ENCODE measurements at places on chromosomes 6 and 20. TPM values are rescaled to one million over a fixed set of nuclear protein-coding genes. Genes with fewer than 3 reads are reported as not detected.

Gene CST1
- total RNA-seq: not detected

Gene PRR18
- total RNA-seq: not detected

Gene SLC22A7
- not detected for total RNA-seq

Gene HLA-G
- total RNA-seq: 2.7 TPM

Gene NKAIN2
- 2.9 TPM for total RNA-seq

Gene GABBR1
- total RNA-seq: 115 TPM

Gene BPIFB4
- not detected for total RNA-seq

Gene TBX18
- total RNA-seq: not detected

Gene TINAG
- not detected for total RNA-seq

Gene GSTA2
- total RNA-seq: not detected

- no peaks in the 10 kb centered on the region for H3K36me3 ChIP-seq
- DNase-seq: no peak
- H3K4me3 ChIP-seq: no peak overlapping the region
- H3K4me1 ChIP-seq: no peaks in the 10 kb centered on the region
- no peaks in the 10 kb centered on the region for H3K27me3 ChIP-seq
Measured at GRCh38 chr6:142238881-142239280, 62.9 kb upstream of the ADGRG6 start.

- no peak overlapping the region for H3K4me3 ChIP-seq
- H3K27ac ChIP-seq: no peak overlapping the region
Measured at GRCh38 chr20:51553897-51554486, 11.5 kb upstream of the NFATC2 start.

- no peak overlapping the region for H3K27ac ChIP-seq
- DNase-seq: no peak
- no peak overlapping the region for H3K4me3 ChIP-seq
- H3K36me3 ChIP-seq: no peaks in the 10 kb centered on the region
- no peaks in the 10 kb centered on the region for H3K4me1 ChIP-seq
Measured at GRCh38 chr6:112620812-112621569, 273.9 kb downstream of the RFPL4B start.

DNA sequence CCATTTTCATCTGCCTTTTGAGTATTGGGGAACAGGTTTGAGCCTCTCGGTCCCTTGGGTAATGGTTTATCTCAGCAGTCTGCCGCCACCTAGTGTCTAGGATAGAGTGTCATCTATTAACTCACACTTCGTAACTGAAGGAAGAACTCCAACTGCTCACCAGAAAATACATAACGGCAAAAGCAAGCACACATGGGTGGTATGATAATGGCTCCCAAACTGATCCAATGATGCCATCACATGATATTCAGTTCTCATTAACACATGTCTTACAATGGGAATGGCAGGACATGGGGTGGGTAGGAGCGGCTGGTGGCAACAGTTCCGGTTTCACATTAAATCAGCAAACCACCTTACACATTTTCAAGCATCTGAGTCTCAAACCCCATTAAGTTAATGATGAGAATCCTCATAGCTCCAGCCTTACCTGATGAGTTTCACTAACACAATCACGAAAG lies 110.7 kb upstream of the PHACTR1 start:
- no peak overlapping the region for H3K4me3 ChIP-seq
- no peak for DNase-seq
- H3K27ac ChIP-seq: no peak overlapping the region
- H3K36me3 ChIP-seq: no peaks in the 10 kb centered on the region

- no peaks in the 10 kb centered on the region for H3K36me3 ChIP-seq
- H3K27ac ChIP-seq: no peak overlapping the region
- no peak for DNase-seq
Measured at GRCh38 chr6:153959276-153959675, 79.8 kb upstream of the OPRM1 start.

GRCh38 chr6:29696147-29697125 lies 15.5 kb upstream of the ZFP57 start:
- no peaks in the 10 kb centered on the region for H3K36me3 ChIP-seq
- no peak overlapping the region for H3K27ac ChIP-seq
- DNase-seq: no peak
- H3K27me3 ChIP-seq: no peaks in the 10 kb centered on the region
- no peak overlapping the region for H3K4me3 ChIP-seq

- no peak overlapping the region for H3K27ac ChIP-seq
- H3K36me3 ChIP-seq: no peaks in the 10 kb centered on the region
- H3K4me1 ChIP-seq: no peaks in the 10 kb centered on the region
- H3K4me3 ChIP-seq: no peak overlapping the region
- DNase-seq: no peak
Measured at GRCh38 chr6:149014631-149015534, 268.1 kb downstream of the UST start.

DNA sequence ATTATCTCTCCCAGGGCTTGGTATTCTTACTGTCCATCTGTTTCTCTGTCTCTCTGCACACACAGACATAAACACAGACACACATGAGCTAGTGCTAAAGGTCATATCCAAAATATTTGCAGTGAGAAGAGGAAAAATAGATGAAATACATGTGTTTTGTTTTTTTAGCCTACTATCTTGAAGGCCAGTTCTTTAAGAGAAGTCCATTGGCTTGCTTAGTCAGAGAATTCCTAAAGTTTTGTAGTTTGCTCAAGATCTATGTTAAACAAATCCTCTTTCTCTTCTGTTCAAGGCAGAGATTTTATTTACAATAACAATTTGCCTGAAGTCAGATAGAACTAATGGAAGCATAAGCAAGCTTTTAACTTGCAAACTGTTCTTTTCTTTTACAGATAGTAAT lies 120.0 kb upstream of the AKIRIN2 start:
- no peak for DNase-seq
- H3K27me3 ChIP-seq: no peaks in the 10 kb centered on the region
- H3K36me3 ChIP-seq: no peaks in the 10 kb centered on the region
- no peak overlapping the region for H3K4me3 ChIP-seq
- H3K27ac ChIP-seq: no peak overlapping the region
- H3K4me1 ChIP-seq: no peaks in the 10 kb centered on the region

DNA sequence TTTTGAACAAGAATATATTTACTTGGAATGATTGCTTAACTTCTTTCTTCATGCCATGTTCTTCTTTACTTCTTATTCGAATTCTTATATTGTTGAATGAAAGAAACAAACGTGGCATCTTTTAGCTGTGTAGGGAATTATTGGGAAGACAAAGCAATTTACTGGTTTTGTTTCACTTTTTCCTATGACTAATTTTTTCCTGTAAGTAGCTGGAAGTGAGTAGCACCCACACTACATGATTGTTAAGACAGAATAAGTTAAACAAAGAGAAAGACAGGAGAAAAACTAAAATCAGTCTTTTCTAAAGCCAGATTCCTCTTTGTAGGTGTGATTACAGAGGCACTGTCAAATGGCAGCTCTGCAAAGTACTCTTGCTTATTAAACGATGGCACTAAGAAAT lies 593.4 kb downstream of the EYS start:
- no peak overlapping the region for H3K27ac ChIP-seq
- H3K4me1 ChIP-seq: no peaks in the 10 kb centered on the region
- DNase-seq: no peak
- no peaks in the 10 kb centered on the region for H3K27me3 ChIP-seq

DNA sequence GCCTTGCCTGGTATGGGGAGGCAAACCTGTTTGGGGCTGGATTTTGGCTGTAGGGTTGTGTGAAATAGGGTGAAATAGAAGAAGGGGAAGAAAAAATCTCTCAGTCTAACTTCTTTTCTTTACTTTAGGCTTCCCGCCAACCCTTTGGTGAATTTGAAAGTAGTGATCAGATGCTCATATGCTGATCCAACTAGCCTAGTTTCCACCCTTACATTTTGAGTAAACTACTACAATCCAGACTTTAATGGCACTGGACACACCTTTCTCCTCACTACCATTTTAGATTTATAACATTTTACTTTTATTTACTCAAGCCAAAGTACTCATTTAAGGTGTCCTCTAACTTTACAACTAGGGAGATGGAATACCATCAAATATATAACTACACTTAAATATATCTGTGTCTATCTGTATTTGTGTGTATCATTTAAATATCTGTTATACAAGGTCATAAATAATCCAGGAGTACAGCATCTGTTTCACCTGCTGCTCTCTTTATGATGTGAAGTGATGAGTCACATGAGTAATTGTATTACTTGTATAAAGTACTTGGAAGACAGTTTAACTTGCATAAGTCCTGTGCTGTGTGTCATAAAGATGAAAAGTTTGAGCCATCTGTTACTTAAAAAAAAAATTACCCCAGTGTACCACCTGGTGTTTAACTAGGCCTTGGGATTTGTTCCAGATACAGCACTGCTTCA lies 172.1 kb downstream of the CDKAL1 start:
- no peak overlapping the region for H3K4me3 ChIP-seq
- no peaks in the 10 kb centered on the region for H3K4me1 ChIP-seq
- H3K27ac ChIP-seq: no peak overlapping the region
- H3K36me3 ChIP-seq: no peaks in the 10 kb centered on the region
- no peak for DNase-seq

- no peak overlapping the region for H3K4me3 ChIP-seq
- no peak for DNase-seq
- no peaks in the 10 kb centered on the region for H3K27me3 ChIP-seq
Measured at GRCh38 chr6:22072949-22073348, 223.9 kb downstream of the PRL start.

DNA sequence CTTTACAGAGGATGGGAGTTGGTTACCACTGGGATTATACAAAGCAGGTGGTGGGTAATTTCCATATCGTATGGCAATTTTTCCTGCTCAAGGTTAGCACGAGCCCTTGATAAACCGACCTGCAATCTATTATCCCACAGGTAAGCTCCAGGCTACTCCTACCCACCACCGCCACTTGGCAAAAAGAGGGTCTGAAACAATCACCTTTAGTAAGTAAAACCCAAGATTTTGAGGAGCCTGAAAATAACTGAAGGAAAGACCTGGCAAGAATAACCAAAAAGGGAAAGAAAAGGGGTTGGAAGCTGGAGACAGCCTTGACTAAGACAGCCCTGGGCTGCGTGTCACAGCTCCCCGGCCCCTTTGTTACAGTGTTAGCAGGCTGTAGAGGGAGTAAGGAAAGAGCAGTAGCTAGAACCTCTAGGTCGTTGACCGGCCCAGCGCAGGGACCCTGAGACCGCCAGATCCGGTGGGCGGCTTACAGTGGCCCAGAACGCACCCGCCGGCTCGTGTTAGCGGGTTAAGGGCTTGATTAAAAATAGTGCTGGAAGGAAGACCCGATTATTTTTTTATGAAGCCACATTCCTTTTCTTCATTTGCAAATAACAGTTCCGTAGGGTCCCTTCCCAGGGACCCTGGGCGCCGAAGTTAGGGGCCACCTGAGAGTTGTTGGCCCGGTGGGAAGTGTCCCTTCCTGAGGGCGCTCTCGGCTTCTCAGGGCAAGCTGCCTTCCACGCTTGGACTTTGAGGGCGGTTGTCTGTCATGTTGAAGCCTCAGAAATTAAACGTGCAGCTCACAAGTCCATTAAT lies 30.5 kb downstream of the TFAP2B start:
- no peak overlapping the region for H3K27ac ChIP-seq
- DNase-seq: no peak
- H3K27me3 ChIP-seq: no peaks in the 10 kb centered on the region

GRCh38 chr6:50145125-50145524 lies 95.4 kb upstream of the DEFB112 start:
- no peak for DNase-seq
- H3K27ac ChIP-seq: no peak overlapping the region
- no peaks in the 10 kb centered on the region for H3K27me3 ChIP-seq
- no peak overlapping the region for H3K4me3 ChIP-seq
- no peaks in the 10 kb centered on the region for H3K36me3 ChIP-seq

DNA sequence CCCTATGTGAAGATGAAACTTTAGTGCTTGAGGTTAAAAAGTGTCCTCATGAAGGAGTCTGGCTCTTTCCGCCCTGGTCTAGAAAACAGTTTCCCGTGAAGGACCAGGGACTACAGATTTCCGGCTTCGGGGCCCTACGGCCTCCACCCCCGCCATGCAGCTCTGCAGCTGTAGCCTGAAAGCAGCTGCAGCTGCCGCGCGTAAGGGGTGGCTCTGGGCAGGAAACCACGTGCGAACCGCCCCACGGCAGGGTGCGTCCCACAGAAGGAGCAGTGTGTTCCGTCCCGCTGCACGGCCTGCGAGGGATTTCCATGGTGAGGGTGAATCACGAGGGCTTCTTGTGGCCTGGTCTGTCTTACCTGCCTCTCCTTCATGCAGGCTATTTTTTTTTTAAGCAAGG lies 117.0 kb downstream of the ERMARD start:
- DNase-seq: no peak
- no peaks in the 10 kb centered on the region for H3K27me3 ChIP-seq
- no peak overlapping the region for H3K4me3 ChIP-seq
- peaks cover 12% of the 10 kb centered on the region for H3K4me1 ChIP-seq
- H3K27ac ChIP-seq: no peak overlapping the region
- H3K36me3 ChIP-seq: no peaks in the 10 kb centered on the region

GRCh38 chr6:50635429-50635828 lies 77.9 kb upstream of the TFAP2D start:
- H3K4me1 ChIP-seq: no peaks in the 10 kb centered on the region
- H3K27me3 ChIP-seq: no peaks in the 10 kb centered on the region
- no peak overlapping the region for H3K27ac ChIP-seq
- H3K36me3 ChIP-seq: no peaks in the 10 kb centered on the region
- no peak for DNase-seq

DNA sequence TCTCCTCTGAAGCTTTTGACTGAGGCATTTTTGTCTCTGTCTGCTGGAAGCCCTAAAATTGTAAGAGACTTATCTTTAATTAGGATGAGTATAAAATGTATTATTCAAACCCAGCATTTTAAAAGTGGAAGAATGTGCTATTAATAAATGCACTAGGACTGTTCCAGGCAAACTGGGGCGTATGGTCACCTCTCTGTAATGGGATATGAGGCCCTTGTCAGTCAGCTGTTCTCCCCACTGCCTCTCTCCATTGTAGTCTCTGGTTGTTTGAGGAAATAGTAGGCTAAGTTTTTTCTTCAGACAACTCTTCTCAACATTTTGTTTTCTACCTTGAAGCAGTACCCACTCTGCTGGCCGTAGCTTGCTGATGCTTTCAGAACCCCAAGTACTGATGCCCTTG lies 14.3 kb upstream of the DEF6 start:
- no peak overlapping the region for H3K4me3 ChIP-seq
- no peak for DNase-seq
- no peak overlapping the region for H3K27ac ChIP-seq
- H3K4me1 ChIP-seq: no peaks in the 10 kb centered on the region

DNA sequence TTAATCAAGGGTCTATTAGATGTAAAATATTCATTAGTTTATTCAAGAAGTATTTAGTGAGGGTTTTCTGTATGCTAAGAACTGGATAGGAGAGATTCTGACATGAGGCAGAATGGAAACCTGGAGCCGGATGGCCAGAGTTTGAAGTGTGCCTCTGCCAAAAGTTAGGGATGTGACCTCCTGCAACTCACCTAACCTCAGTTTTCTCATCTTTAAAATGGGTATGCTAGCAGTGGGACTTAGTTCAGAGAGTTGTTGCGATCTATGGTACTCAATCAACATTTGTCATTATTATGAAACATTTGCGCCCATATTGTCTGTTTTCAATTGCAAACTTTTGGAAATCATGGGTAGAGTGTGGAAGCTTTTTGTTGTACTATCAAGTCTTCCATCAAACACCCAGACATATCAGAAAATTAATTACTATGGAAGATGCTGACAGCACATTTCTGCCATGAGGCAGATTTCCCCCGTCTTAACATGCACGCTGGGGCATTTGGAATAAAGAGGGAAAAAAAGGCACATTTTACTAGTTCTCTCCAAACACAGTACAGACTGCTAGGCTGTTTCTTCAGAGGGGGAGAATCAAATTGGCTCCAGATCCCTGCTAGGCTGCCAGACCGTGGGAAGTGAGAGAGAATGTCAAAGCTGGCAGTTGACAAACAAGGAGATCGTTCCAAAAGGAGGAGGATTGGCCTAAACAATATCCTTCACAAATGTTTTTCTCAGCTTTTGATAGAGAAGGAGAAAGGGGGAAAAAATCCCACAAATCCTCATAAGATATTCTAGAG lies 205.3 kb upstream of the TSHZ2 start:
- H3K36me3 ChIP-seq: no peaks in the 10 kb centered on the region
- H3K27ac ChIP-seq: no peak overlapping the region
- no peaks in the 10 kb centered on the region for H3K4me1 ChIP-seq

Data from naive thymus-derived CD4-positive, alpha-beta T cell (primary cell).